Dorsolateral prefrontal cortex (tissue), 122 donors: ENCODE measurements at places on chromosomes 3 and 15. TPM values are rescaled to one million over a fixed set of nuclear protein-coding genes. Genes with fewer than 3 reads are reported as not detected.

DNA sequence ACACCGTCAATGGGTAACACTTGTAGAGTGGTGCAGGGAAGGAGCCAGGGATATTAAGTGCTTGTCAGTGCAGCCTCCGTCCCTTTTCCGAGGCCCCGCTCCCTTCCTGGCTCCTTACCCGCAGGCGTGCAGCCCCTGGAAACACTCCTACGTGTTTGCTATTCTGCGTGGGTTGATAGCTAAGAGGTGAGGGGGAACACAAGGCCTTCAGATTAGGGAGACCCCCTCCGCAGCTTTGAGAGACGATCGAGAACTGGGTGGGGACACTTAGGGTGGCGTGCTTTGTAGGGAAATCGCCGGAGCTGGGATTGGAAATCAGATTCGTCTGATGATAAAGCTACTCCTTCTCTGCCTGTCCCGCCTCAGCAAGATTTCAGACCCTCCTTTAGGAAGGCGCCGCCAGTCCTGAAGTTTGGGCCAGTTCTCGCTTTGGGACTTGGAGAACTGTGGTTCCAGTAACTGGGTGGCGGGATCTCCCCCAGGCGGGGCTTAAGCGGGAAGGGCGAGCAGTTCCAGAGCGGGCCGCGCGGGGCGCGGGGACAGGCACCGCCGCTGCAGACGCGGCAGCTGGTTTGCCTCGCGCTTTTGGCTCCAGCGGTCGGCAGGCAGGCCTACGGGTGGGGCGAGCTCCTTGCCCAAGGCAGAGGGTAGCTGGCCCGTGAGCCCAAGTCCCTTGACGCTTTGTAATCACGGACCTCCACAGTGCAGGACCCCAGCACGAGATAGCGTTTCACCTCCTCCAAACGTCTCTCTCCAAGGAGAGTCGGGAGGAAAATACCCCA, 8.0 kb upstream of the FAM107A start:
- DNase-seq: peak; percentile 62

- DNase-seq: no peak
Observed at GRCh38 chr3:33829720-33830119, 31.3 kb downstream of the PDCD6IP start.

UROC1 gene
- 0.20 TPM for total RNA-seq

GRCh38 chr3:140164922-140165590, 230.1 kb downstream of the CLSTN2 start:
- no peak for DNase-seq

HRG gene
- not detected for total RNA-seq

DNA sequence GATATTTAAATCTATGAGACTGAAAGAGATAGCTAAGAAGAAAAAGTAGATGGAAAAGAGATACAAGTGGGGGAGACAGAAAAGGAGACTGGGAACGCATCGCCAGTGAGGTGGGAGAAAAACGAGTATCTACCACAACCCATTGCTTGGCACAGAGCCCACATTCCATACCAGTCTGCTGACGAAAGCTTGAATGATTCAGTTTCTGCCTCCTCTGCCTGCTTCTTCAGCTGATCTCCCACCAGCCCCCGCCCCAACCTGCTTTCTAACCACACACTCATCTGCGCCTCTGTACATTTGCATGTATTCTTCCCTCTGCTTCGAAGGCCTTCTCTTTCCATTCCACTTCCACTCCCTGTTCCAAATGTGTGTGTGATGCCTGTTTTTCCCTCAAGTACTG, 188.1 kb downstream of the USP13 start:
- DNase-seq: no peak

DNA sequence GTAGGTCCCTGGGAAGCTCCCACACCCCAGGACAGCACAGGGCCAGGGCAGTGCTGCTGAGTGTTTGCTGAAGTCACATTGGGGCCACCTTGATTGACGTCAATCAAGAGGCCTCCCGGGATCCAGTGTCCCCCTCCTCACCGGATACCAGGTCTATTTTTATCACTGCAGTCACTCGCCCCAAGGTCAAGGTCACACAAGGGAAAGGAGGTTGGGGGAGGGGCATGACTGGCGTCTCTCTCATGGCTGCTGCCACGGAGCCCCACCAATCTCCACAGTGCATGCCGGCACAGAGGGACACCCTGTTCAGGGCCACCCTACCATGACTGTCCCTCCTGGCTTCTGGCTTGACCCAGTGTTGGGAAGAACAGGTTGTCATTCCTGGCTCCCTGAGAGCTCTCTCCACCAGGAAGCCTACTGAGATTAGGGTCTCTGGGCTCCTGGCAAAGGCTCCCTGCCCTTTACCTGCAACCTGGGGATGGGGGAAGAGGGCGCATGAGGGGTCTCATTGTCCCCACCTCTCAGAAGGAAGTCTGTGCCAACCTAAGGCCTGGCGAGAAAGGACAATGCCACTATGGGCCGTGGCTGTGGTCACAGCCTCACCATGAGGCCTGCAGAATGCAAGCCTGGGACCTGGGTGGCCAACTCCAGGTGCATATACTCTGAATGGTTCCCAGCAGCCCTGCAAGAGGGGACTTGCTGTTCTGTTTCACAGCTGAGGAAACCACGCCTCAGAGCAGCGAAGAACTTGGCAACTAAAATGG, 1.5 kb downstream of the MYL3 start:
- DNase-seq: no peak

STARD9 gene
- total RNA-seq: 30.2 TPM

LTF gene
- total RNA-seq: 0.91 TPM

DNA sequence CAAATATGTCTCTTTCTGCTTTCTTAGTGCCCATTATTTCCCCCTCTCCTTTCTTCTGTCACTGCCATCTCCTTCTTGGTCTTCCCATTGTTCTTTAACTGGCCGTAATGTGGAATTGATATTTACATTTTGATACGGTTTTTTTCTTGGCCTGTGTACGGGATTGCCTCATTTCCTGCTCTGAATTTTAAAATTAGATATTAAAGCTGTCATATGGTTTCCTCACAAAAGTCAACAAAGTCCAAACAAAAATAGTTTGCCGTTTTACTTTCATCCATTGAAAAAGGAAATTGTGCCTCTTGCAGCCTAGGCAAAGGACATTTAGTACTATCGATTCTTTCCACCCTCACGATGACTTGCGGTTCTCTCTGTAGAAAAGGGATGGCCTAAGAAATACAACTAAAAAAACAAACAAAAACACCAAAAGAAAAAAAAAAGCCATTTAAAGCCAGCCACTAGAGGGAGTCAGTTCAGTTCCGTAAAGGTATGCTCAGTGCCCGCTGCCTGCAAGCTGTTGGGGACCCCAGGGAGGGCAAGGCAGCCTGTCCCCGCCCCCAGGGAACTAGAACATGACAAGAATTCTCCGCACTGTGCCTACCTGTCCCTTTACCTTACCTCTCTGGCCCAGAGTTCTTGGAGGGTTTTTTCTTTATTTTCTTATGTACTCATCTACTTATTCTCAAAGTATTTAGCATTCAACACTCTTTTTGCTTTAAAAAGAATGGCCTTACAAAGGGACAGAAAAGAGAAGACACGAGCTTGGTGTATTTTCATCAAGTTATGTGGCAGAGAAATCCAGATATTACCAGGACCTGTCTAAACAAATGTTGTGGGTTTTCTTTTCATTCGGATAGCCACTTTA, 30.0 kb upstream of the NR2E3 start:
- DNase-seq: no peak

TMCO5A gene
- total RNA-seq: not detected

- DNase-seq: no peak
Observed at GRCh38 chr15:23503576-23503975, 56.5 kb upstream of the GOLGA6L2 start.

DNA sequence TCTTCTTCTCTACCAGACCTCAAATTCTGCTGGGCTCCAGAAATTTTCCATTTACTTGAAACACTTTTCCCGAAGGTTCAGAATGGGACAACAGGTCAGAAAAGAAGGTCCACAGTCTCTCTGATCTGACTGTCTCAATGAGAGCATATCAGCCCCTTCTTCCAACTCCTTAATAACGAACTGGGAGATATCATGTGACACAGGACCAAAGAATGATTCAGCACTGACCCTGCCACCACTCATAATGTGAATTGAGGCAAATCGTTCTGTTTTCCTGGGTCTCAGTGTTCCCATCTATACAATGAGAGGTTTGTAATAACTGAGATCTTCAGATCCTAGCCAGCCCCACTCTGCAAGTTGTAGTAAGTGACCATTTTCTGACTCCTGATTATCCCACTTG, 500.5 kb downstream of the NTRK3 start:
- no peak for DNase-seq

GRCh38 chr3:180066598-180066997, 29.9 kb upstream of the PEX5L start:
- DNase-seq: no peak

DNA sequence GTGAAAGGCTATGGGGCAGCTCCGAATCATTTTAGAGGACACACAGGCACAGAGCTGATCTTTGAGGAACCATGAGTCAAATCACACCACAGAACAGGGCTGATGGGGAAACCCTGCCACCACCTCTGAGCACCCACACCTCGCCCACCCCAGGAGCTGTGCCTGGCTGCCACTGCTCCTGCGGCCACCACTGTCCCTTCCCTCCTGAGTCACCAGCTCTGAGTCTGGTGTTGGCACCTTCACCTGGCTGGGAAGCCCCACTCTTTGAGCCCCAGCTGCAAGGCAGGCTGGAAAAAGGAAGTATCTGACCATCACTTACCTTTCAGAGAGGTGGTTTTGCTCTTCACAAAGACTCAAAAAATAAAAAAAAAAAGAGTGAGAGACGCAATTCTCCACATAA, 63.6 kb upstream of the MEF2A start:
- DNase-seq: no peak

- no peak for DNase-seq
Observed at GRCh38 chr3:171867981-171868380, 24.8 kb downstream of the TMEM212 start.

- no peak for DNase-seq
Observed at GRCh38 chr3:153052096-153052460, 109.9 kb upstream of the RAP2B start.

DNA sequence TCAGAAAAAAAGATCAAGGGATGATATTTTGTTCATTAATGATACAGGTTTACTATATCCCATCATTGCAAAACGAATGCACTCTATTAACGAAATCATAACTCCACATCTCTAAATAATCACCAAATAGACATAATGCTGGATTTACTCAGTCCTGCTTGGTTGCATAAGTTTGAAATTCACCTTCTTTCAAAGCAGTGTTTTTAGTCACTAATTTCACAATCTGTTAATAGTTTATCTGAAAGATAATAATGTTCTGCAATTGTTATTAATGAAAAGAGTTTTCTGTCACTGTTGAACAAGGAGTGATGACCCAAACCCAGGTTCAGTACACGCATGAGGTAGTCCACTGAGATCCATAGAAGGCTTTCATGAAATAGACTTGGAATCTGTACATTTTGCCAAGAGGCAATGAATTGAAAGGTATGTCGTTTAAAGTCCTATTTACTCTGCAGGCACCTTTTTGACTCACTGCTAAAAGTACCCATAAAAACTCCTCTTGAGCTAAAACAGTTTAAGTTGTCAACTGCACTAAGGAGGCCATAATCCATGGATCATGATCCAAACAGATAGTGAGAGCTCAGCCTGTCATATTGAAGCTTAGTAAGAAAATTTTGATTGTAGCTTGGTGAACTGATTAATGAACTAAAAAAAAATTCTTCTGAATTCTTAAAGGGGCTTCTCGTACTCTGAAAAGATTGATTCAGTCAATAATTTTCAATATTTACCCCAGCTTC, 75.6 kb upstream of the MBNL1 start:
- no peak for DNase-seq

GRCh38 chr15:93290618-93290946, 201.6 kb upstream of the RGMA start:
- no peak for DNase-seq

SCN11A gene
- total RNA-seq: 0.76 TPM

CHL1 gene
- total RNA-seq: 270 TPM

- no peak for DNase-seq
Observed at GRCh38 chr15:21267226-21267625, 173.1 kb downstream of the POTEB3 start.

IL17RD gene
- total RNA-seq: 5.8 TPM

- DNase-seq: no peak
Observed at GRCh38 chr15:25501828-25502446, 63.1 kb upstream of the UBE3A start.

GRCh38 chr15:52383100-52383588, 87.5 kb upstream of the MYO5C start:
- no peak for DNase-seq

GRCh38 chr3:13702286-13702685, 153.4 kb downstream of the FBLN2 start:
- DNase-seq: no peak

KNG1 gene
- 0.83 TPM for total RNA-seq

IL1RAP gene
- 29.5 TPM for total RNA-seq
